ENCODE measurements at places on chromosomes 13 and 19.
A peak's percentile ranks its signal among the peaks of the same experiment; 100 is the strongest.

- DNase-seq: no peak
Measured at GRCh38 chr13:77583581-77583980, 48.1 kb downstream of the SCEL start.

GRCh38 chr13:76764429-76764828 lies 121.8 kb downstream of the KCTD12 start:
- DNase-seq: no peak

GRCh38 chr13:52414963-52415362 lies 9.0 kb upstream of the THSD1 start:
- no peak for DNase-seq

GRCh38 chr13:102657630-102658029 lies 37.2 kb downstream of the METTL21C start:
- DNase-seq: no peak

- DNase-seq: no peak
Measured at GRCh38 chr19:7883796-7884570, 4.3 kb upstream of the LRRC8E start.

GRCh38 chr19:11205939-11206570 lies 8.7 kb upstream of the KANK2 start:
- DNase-seq: no peak

DNA sequence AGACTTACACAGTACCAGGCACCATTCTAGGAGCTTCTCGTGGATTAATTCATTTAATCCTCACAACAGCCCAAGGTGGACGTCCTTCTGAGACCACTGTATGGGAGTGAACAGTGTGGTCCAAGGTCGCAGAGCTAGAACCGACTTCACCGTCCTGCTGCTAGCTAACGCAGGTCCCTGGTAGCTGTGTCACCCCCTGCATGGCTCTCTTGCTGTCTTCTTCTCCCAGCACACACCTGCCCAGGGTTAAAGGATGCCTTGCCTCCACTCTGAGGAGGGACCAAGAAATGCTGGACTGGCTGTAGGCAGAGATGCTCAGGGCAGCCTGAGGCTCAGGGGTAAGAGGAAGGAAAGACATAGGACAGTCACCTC lies 3.0 kb downstream of the AKT2 start:
- no peak for DNase-seq

DNA sequence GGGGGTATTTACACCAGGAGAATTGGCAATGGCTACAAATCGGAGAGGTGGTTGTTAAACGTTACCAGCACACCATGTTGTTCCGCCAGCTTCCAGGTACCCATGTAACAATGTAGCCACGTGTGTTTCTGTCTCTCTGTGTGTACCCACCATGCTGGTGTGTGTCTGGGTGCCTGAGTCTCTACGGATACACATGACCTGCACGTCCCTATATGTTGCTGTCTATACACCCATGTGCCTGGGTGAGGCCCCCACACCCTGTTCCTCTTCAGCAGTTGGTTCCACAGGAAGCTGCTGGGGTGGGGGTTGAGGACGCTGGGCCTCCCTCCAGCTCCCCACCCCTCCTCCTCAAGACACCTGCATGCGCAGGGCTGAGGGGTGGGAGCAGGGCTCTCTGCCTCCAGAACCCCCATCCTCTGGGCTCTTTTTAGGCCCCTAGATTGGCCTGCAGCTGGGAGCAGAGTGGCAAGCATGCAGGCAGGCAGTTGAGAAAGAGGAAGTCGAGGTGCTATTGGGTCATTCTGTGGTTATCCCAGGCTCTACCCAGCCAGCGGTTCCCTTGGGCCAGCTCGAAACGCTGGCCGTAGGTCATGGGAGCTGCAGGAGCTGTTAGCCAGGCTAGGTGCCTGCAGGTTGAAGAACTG lies at the start of gene ARHGEF18:
Gene ARHGEF18, plus strand, starts transcription at position 351 of the 644 bp plus-strand sequence. CDS start 13,954 bp downstream, outside the sequence.
- no peak for DNase-seq

DNA sequence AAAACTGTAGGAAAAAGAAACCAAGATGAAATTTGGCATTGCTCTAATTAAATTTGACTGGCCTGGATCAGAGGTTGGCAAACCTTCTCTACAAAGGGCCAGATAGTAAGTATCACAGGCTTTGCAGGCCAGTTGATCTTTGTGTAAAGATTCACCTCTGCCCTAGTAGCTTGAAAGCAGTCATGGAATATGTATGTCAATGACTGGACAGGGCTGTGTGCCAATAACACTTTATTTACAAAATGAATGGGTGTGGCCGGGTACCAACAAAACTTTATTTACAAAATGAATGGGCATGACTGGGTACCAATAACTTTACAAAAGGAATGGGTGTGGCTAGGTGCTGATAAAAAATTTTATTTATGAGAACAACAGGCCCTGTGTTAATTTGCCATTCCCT lies 20.0 kb downstream of the SIN3B start:
- no peak for DNase-seq

- DNase-seq: no peak
Measured at GRCh38 chr19:34337739-34338138, 27.3 kb upstream of the GPI start.

GRCh38 chr19:42066075-42066754 lies 3.8 kb downstream of the GRIK5 start:
- DNase-seq: peak; percentile 76

DNA sequence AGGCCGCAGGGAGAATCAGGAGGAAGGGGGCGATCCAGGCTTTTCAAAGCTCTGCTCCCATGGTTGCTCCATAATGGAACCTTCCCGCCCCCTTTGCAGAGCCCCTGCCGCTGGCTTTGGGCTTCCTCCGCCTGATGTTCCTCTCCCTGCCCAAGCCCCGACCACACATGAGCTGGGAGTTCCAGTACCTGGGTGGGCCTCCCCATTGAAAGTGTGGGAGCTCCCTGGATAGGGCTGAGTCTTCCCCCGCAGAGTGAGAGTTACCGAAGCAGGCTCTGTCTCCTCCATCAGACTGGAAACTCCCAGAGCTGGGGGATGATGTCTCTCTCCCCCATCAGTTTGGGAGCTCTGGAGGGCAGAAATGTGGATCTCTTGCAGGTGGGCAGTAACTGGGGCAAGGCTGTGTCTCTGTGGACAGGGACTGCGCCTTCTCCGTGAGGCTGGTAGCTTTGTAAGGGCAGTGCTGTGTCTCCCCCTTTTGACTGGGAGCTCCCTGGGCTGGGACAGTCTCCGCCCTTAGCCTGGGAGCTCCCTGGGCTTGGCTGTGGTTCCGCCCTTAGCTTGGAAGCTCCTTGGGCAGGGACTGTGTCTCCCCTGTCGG lies 722 bp downstream of the DCAF15 start:
- peak; percentile 38 for DNase-seq

DNA sequence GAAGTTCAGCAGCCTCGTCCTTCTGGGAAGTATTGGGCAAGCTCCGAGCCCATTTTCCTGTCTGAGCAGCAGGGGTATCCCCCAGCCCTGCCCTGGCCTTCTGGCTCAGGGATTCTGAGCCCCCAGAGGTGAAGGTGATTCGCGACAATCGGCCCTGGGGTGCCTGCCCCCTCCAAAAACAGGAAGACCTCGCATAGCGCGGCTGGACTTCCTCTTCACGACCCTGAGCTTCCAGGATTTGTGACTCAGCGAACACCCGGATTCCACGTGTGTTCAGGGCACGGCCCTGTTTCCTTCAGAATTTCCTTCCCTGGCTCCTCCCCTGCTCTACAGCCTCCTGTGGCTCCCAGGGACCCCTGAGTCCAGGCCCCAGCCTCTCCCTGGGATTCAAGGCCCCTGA lies at the start of gene SEMA6B:
Gene SEMA6B, minus strand, starts transcription at position 116 of the 400 bp plus-strand sequence. CDS start 1,227 bp downstream, outside the sequence.
- no peak for DNase-seq

DNA sequence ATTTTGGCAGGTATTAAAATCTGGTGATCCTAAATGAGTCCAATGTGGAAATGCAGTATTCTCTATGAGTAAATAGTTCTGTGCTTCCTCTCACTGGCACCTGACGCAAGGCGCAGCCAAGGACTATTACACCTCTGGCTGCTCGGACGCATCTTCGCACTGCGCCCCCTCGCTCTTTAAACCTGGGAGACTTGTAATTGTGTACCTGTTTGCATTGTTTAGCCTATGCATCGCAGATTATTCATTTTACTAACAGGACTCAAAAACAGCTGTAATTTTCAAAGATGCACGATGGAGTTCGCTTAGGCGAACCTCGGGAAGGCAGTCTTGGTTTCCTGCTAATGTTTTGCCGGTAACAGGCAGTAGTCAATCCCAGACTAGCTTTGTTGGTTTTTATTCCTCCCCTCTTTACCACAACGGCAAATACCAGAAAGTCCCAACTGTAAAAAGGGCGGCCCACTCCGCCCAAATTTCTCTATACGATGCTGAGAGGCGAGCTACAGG lies 113.2 kb downstream of the KCNRG start:
- no peak for DNase-seq

GRCh38 chr13:40787062-40787461 lies 2.3 kb upstream of the SLC25A15 start:
- no peak for DNase-seq

- no peak for DNase-seq
Measured at GRCh38 chr13:20291037-20291436, 58.9 kb upstream of the GJB6 start.

DNA sequence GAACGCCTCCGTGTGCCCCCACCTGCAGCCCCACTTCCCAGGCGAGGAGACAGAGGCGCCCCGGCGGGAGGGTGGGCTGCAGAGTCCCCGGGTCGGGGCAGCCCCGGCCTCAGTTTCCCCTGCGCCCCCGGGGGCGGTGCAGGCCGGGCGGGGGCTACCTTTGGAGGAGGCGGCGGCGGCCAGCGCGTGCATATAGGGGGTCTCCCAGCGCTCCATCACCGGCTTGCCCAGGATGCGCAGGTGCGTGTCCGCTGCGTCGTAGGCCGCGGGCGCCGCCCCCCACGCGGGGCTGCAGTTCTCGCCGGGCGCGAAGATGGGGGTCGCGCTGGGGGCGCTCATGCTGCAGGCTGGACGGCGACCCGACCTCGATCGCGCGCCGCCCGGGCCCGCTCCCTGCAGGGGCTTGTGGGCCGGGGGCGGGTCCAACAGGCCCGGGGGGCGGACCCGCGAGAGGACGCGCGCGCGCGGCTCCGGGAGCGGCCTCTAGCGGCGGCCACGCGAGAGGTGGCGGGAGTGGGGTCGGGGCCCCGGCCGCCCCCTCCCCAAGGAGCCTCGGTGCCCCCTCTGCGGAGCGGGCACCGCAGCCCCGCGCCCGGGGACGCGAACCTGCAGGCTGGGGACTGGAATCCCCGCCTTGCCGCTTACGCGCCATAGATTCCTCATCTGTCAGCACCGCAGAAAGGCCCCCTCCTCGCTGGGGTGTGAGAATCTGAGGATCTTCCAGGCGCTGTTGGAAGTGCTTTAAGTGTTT lies at the start of gene GAMT:
Gene GAMT, minus strand, starts transcription at position 405 of the 751 bp plus-strand sequence. Its CDS starts 66 bp downstream, at position 339.
- peak; percentile 16 for DNase-seq

GRCh38 chr13:33229446-33230177 lies 55.9 kb downstream of the STARD13 start:
- no peak for DNase-seq

DNA sequence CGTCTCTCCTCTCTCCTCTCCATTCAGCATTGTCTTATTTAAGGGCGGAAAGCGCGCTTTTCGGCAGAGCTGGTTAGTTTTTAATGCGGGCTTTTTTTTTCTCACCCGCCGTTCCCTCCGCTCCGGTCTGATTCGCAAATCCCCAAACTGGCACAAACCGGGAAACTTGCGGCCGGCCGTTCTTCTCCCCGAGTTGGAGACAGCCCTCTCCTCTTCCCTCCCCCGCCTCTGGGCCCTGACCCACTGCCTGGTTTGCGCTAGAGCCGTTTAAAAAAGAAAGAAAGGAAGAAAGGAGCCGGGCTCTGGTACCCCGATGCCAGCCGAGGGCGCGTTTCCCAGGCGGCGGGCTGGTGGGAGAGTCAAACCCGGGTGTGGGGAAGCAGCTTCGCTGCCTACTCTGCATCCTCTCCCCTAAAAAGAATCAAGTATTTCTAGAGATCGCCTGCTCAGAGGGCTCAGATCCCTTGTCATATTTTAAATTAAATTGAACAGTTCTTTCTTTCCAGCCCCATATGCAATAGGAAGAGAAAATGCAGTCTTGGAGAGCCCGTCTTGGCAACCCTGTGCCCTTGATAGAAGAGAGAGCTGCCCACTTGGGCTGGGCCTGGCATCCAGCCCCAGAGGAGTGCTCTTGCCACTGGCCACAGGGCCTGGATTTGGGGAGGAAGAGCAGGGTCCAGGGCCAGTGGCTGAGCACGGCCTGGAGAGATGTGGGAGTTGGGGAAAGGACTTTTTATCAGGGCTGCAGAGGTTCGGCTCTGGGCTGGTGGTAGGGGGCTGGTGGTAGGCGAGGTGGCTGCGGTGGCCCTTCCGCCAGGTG lies 19.0 kb downstream of the NFIX start:
- DNase-seq: no peak

DNA sequence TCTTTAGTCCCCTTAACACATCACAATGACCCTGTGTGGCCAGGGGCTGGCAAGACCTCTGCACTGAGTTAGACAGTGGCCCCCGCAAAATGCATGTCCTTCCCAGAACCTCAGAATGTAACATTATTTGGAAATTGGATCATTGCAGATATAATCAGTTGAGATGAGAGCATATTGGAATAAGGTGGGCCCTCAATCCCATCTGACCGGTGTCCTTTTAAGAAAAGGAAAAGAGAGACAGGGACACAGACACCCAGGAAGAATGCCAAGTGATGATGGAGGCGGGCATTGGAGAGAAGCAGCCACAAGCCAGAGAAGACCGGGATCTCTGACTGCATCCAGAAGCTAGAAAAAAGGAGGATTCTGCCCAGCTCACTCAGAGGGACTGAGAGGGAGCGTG lies 1.8 kb downstream of the FAM187B start:
- DNase-seq: no peak

DNA sequence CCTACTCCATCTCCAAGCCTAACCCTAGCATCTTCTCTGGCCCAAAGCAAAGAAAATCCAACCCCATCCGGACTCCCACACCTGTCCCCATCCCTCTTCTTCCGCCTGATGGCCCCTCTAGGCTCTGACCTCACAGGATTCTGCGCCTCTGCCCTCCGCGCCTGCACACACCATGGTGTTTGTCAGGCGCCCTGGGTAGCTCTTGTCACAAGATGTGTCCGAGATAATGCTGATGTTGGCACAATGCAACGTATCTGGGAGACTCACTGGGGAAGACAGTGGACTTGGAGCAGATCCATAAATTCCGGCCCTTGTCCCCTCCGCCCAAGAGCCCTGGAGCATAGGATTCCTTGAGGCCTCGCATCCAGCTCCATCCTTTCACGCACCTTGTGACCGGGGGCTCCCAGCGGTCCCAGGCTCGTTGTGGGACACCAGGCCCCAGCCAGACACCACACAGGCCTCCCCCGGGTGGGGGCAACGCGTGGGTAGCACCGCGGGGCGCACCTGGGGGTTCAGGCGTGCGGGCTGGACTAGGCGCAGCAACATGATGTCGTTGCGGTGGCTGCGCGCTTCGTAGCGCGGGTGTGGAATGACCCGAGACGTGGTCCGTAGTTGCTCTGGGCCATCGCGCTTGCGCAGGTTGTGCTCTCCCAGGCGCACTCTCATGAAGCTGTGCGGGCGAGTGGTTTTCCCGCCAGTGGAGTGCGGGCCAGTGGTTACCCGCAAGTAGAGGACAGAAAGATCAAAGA lies 3.1 kb upstream of the KLK1 start:
- DNase-seq: no peak
